Right renal pelvis (tissue), 4 donors: ENCODE measurements at places on chromosomes 3 and 15.

- no peak for DNase-seq
Measured at GRCh38 chr15:51750186-51750585, 1.2 kb upstream of the TMOD2 start.

DNA sequence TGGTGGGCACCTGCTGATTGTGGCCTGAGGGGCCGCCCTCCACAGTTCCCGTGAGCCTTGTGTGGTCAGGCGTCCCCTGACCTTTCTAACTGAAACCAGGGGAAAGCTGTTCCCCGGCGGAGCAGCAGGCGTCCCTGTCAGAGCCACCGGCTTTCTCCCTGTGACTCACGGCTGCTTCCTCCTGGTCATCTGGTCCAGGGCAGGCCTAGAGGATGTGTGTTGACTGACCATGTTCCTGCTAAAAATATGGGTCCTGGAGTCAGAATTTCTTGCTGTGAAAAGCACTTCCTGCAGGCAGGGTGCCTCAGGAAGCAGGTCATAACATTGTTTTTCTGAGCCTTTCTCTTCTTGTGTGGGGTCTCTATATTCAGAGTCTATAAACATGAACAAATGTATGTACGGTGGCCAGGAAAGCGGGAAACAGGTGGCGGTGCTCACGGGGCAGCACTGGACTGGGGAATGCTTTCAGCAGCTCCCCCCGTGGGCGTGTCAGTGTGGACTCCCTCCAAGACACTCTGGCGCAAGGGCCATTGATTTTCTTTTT, 38.4 kb upstream of the CGNL1 start:
- no peak for DNase-seq

DNA sequence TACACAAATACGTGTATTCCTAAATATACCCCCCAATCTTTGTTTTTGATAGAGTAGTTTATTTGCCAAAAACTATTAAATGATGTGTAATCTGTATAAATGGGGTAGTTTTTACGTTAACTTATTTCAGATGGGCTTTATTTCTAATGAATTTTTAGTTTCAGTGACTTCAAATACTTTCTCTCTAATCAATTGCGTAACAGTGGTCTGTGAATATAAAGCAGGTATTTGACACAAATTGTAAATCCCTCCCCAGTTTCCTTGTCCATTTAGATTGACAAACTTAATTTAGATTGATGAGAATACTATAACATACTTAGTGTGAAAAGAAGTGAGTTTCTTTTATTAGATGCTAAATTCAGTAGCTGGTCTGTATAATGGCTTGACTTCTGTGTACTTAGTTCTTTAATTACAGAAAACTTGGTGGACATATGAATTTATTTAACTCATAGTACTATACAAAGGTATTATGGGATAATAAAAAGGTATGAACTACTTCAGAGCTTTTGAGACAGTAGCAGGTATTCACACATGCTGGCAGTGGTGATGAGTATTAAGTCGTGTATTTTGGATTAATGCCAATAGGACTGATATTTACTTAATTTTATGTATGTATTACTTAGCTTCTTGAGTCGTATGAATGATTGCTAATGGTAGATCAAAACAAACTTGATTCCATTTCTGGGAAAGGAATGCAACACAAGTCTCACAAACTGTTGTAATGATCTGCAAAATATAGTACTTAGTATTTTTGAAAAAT, 81.6 kb downstream of the STT3B start:
- DNase-seq, result no peak

DNA sequence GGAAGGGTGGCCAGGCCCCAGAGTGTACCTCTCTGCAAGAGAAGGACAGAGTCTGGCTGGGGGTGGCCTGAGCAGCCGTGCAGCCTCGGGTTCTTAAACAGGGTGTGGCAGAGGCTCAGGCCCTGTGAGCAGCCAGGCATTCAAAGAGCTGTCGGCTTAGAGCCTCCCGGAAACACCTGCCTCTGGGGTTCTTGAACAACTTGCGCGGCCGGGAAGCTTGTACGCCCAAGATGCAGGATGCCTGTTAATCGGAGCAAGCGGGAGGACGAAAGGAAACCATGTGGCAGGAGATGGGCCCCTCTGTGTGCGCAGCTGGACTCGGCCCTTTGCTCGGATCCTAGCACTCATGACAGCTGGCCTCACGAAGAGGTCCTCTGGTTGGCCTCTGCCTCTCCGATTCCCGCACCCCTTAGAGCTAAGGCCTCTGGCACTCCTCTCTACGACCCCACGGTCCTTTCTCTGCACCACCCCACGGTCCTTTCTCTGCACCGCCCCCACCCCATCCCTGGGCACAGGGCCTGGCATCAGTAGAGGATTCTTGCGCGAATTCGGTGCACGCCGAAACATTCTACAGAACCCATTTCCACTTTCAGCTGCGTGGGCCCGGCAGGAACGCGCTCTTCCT, 23.9 kb upstream of the TXNRD3 start:
- DNase-seq, result no peak

DNA sequence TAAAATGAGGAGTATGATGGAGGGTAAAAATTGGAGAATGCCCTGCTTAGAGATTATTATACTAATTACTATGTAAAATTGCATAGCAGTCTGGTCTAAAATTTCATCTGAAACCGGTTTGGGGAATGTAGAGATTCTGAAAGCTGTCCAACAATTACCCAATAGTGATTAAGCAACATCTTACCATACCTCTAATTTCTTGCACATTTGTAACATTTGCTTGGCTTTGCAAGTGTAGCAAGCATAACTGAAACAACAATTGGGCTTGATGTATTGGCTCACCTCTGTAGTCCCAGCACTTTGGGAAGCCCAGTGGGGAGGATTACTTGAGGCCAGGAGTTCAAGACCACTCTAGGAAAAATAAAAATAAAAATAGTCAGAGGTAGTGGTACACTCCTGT, 17.4 kb downstream of the AADACL2 start:
- DNase-seq, result no peak
